Vagina (tissue), 2 donors: ENCODE measurements at places on chromosomes 3 and 15.

DNA sequence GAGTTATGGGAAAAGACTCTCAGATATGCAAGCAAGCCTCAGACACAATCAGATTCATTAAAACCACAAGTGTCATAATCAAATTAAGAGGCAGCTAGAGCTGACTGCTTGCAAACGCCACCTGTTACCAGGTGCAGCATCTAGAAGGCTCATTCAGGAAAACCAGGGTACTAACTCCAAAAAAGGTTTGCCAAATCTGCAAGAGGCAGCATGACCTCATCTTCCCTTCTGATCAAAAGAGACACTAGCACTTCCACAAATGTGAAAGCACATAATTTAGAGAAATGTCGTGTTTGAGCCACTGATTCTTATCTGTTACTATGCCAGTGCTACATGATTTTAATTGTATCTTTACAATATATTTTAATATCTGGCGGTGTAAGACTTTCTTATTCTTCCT is 123.3 kb upstream of the NANOGP8 start:
- no peak for DNase-seq

- DNase-seq: no peak
Observed at GRCh38 chr3:98885851-98886250, 15.6 kb downstream of the DCBLD2 start.

DNA sequence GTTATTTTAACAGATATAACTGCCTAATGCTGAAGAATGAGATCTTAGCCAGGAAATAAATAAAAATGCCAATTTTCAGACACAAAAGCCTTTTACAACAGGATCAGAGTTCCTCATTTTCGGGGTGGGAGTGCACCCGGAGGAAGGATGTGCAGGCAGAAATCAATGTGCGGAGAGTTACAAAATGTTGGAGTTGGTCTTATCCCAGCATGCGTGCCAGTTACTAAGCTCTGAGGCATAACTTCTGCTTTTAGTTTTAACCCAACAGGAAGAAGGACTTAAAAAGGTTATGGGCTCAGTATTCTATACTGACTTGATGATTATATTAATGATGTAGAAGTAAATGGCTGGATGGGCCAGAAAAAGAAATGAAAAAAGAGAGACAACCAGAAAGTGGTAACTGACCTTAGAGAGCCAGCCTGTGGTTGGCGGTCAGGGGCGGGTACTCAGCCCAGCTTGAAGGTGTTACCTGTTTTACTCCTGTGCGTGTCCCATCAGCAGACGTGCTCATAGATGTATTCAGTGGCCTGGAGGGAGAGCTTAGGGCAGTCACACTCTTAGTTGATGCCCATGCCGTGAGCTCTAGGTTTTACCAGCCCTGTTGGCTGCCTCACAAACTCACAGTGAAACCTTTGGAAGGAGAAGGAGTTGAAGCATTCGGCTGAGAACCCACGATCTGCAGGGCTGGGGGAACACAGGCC is 164.7 kb downstream of the SV2B start:
- no peak for DNase-seq

- no peak for DNase-seq
Observed at GRCh38 chr3:185647134-185647879, 61.2 kb downstream of the SENP2 start.

- no peak for DNase-seq
Observed at GRCh38 chr3:120418866-120419490, 31.8 kb downstream of the FSTL1 start.

DNA sequence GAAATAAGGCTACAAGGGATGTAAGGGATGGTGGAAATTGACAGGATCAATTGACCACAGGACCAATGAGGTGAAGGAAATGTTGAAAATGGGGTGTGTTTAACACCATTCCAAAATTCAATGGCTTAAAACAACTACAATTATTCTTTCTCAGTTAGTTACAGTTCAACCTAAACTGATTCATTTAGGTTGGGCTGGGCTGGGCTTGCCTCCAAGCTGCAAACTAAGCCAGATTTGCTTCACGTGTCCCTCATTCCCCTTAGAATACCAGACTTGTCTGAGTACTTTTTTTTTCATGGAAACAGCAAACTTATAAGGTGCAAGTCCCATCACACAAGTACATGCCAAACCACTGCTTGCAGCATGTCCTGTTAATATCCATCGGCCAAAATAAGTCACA is 280.1 kb downstream of the NEK10 start:
- no peak for DNase-seq

DNA sequence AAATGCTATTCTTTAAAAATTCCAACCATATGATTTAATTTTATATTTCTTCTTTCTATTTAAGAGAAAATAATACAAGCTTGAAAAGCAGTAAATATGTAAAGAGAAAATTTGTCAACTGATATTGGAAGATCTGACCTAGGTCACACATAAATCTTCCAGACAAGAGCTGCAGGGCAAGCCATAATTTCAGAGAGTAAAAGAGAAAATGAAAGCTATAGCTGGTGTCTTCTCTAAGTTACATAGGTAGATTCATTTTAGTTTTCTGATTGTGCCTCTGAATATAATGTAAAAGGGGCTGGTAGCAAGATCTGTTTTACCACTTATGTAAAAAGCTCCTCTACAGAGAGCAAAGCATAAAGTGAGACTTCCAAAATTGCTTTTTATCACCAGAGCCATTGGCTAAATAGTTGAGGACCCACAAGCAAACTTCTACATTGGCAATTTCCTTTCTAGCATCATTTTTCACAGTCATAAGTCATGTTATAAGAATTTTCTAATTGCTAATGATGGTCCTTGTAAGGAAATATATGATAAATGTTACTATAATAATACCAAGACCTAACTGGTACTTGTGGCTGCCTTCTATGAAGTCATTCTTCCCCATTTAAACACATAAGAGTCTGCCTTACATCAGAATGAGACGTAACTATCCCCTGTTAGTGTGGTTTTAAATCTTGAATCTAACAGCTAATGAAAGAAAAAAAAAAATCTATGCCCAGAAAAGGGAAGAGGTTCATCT is 80.8 kb upstream of the SKOR1 start:
- DNase-seq: no peak

- DNase-seq: no peak
Observed at GRCh38 chr15:78752492-78753358, 58.5 kb downstream of the ADAMTS7 start.

GRCh38 chr15:98648654-98649471 is 524 bp downstream of the IGF1R start:
- DNase-seq: no peak

DNA sequence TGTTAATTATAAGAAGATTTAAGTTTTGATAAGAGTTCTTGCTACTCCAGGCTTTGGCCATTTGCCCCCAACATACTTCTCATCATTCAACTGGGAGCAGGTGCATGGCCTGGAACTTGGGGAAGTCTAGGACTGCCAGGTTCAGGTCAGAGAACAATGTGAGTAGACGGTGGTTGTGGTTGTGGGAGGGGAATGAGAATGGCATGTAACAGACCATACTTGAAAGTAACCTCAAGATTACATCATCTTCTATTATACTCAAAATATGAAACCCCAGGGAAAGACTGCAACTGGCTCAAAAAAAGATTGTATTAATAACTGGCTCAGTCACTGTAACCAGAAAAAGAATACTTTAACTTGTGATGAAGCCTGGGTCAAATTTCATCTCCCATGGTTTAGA is 364.9 kb upstream of the DPPA4 start:
- DNase-seq: no peak

DNA sequence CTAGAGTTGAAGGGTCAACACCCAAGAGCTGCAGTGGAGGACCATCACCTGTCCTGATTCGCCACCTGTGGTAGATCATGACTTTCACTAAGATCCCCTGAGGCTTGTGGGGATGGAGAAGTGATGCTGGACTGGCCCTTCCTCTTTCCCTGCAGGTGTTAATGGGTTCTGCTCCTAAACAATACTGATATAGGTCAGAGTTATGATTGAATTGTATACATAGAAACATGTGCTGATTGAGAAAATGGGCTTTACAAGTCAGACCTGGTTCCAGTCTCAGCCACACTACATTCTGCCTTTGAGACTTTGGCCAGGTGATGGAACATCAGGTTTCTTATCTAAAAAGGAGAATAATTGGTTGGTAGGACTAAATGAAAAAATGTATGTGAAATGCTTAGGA is 418.9 kb upstream of the TPRG1 start:
- DNase-seq: no peak

DNA sequence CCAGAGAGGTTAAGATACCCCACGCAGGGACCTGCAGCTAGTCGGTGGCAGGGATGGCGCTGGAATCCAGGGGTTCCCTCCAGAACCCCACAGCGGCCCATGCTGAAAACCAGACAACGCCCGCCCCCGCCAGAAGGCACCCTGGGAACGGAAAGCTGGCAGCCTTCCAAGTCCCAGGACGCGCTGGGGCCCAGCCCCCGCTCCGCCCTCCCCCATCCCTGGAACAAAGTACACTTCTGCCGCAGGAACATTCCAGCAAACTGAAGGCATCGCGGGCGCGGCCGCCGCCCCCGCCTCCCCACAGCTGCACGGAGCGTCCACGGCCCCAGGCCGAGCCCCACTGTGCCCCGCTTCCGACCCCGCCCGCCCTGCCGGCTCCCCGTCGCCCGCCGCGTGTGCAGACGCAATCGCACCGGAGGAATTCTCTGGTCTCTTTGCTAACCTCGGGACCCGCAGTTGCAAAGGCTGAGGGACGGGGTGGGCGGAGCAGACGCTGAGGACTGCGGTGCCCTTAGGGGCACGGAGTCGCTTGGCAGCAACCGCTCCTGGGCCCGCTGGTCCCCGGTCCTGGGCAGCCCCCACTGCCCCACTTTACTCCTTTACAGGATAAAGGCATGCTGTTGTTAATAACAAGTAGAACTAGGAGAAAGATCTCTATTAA is 44.8 kb upstream of the RNU6-1 start:
- no peak for DNase-seq

GRCh38 chr3:187737006-187737367 is 8.3 kb downstream of the BCL6 start:
- DNase-seq: peak; percentile 86

- DNase-seq: no peak
Observed at GRCh38 chr15:68183616-68184315, 21.4 kb downstream of the CALML4 start.

- DNase-seq: no peak
Observed at GRCh38 chr15:100463515-100463914, 65.2 kb downstream of the CERS3 start.

DNA sequence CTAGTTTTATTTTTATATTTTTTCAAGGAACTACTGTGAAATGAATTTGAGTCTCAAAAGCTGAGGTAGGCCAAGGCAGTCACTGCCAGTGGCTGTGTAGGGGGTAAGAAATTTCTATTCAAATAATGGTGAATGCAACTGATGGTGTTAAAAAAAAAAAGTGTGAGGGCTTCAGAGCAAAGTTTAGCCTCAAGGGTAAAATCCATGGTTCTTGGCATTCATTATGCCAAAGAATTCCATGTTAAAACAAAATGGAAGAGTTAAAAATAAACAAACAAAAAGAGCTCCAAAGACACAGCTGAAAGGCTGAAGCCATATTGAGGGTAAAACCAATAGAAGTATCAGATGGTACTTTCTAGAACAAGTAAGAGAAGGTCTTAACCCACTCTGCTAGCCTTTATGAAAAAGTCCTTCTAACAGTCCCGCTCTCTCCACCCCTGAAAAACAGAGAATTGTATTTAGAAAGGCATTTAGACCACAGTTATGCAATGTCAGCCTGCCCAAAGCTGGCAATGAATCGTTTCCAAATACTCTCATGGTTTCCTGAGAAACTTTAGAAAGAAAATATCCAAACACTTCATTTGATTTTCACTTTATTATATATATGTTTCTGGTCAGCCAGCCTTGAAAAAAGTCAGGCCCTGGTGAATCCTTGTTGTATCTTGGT is 158.4 kb upstream of the GMNC start:
- no peak for DNase-seq

DNA sequence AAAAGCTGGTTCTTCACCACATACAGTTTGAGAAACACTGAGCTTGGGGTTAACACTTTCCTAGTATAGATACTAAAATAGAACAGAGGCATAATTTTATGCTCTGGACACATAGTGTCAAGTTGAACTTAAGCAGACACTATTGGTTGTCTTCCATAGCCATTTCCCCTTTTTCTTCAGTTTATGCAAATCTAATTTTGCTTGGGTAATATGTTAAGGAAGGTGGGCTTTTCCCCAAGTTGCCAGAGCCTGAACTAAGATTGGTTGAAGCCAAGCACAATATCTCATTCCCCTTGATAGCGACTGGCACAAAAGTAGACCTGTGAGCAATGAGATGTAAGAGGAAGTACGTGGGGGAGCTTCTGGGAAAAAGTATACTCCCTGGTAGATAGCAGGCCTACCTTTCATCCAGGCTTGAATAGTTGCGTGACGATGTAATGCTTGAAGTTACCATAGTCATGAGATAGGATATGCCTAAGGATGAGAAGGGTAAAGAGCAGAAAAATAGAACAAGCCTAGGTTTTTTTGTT is 4.5 kb upstream of the POPDC2 start:
- DNase-seq: no peak

DNA sequence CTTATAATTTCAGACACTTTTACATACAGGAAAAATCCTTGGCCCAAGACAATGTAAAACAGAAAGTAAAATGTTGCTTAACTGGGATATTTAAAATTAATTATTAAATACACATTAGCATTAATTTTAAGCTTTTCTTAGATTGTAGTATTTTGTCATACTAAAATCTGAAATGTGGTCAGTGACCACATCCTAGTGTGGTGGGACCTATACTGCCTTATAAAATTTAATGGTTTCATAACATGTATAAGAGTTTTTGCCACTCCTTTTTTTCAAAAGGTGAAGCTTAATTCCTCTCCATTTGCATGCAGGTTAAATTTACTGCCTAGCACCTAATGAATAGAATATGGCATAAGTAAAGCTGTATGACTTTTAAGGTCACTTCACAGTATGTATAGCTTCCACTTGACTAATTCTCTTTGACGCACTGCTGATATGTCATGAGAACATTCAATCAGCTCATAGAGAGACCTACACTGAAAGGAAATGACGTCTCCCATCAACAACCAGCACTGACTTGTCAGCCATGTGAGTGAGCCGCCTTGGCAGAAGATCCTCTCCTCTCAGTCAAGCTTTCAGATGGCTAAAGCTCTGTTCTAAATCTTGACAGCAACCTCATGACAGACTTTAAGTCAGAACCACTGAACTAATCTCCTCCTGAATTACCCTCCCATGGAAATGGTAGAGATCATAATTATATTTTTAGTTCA is 847.8 kb downstream of the SI start:
- no peak for DNase-seq

DNA sequence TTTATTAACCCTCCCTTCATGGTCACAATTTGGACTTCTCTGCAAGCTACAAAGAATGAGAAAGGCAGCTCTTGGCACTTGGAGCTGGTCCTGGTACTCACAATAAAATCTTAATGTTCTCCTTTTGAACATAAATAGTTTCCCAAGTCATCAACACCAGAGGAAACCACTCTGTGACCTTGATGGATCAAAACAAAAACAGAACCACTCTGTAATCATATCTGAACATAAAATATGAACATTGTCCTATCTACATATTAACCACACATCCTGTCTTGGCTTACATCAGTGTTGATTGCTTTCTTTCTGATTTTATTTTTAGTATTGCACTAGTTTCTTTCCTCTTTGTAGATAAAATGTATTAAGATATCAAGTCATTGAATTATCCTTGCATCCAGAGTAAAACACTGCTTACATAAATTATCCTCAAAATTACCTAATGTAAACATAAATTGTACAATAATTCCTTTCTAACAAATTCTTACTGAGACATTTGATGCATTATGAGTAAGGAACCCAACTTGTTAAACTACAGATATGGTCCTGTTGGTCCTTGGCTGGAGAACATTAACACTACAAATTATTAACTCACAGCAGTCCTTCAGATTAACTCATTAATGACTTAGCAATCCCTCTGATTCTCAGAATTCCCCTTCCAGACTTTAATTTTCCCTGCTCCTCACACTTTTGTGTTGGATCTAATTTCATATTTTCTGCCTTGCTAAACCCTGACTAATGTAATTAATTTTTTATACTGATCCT is 860.5 kb downstream of the DIPK2A start:
- no peak for DNase-seq
